ENCODE measurements at places on chromosomes 16 and 17.

- DNase-seq = no peak
These were observed 84.2 kb downstream of the TMC6 start for GRCh38 chr17:78044280-78044835.

GRCh38 chr17:67519801-67520251 is 142.7 kb downstream of the PITPNC1 start:
- no peak for DNase-seq

DNA sequence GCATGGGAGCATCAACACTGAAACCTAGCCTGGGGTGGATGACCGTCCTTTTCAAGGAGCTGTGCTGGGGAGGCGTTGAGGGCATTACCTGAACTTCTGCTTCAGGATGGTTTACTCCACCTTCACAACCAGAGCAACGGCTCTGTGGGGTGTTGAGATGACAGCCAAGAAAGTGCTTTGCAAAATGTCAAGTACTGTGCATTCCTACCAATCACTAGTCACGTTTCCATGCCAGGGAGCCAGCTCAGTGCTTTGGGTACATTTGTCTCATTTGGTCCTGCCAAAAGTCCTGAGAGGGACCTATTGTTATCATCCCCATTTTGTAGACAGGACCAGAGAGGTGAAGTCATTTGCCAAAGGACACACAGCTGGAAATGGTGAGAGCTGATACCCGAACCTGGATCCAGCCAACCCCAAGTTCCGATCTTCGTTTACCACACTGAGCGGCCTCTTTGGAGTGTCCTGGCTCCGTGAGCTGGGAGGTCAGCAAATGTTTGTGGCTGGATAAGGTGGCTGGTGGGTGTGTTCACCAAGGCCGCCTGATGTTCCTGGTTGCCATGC is 61.6 kb downstream of the IRF8 start:
- DNase-seq = no peak

DNA sequence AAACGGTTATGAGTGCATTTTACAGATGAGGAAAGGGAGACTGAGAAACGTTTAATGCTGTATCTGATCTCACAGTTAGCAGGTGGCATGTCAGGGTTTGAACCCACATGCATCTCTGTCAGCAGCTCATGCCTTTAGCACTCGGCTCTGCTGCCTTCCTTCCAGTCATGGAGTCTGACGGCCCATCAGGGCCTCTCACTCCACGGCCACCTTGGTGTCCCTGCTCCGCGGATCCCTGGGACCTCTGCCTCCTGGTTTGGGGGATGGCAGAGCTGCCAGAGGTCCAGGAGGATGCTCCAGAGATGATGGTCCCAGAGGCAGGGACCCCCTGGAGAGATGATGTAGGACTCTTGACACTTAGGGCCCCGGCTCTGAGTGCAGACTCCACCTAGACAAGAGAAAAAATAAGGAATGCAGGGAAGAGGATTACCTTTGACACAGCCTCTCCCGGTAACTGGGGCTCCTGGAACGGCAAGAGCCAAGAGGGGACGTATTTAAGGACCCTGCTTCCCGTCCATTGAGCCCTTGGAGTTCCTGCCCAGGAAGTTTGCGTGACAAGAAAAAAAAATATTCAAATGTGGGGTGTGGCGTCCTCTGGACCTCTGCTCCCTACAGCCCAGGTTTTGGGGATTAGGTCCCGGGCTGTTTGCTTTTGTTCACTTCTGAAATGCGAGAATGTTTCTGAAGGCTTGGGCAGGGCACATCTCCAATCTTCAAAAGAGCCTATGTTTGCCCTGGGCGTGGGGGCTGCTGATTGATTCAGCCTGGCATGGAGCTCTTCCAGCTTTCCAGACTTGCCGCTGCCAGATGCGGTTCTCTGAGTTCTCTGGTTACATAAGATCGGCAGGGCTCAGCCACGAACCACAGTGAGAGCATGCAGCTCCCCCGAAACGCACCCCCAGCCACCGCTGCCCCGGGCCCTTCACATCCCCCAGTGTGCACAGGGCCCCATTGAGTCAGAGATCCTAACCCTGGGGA is at the start of gene ALDH3A1:
TSS of gene ALDH3A1 (minus strand) at position 470 of the 978 bp plus-strand sequence. CDS start 3,169 bp downstream, outside the sequence.
- no peak for DNase-seq

GRCh38 chr17:36063786-36064541 is at the start of gene CCL18:
CCL18 (plus strand) TSS chr17:36064272; CDS start chr17:36064343, 71 bp downstream.
- no peak for DNase-seq

- DNase-seq = no peak
These were observed 127.3 kb upstream of the MON1B start for GRCh38 chr16:77063676-77064016.

- DNase-seq = no peak
These were observed 50.0 kb upstream of the CAPN15 start for GRCh38 chr16:477301-478157.

DNA sequence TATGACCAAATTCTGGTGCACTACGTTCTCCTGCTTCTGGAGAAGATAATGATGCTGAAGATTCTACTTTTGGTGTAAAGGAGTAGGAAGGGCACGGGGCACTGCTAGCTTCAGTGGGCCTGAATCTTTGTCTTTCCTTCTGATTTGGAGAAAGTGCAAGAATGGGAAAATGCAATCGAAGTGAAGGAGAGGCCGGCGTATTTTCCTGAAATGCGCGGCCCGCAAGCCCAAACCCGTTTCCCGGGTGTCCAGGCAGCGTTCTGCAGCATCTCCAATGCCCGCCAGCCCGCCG is 372 bp upstream of the NDE1 start:
- DNase-seq = no peak

GRCh38 chr16:8963010-8963820 is 491 bp downstream of the USP7 start:
- DNase-seq = no peak

DNA sequence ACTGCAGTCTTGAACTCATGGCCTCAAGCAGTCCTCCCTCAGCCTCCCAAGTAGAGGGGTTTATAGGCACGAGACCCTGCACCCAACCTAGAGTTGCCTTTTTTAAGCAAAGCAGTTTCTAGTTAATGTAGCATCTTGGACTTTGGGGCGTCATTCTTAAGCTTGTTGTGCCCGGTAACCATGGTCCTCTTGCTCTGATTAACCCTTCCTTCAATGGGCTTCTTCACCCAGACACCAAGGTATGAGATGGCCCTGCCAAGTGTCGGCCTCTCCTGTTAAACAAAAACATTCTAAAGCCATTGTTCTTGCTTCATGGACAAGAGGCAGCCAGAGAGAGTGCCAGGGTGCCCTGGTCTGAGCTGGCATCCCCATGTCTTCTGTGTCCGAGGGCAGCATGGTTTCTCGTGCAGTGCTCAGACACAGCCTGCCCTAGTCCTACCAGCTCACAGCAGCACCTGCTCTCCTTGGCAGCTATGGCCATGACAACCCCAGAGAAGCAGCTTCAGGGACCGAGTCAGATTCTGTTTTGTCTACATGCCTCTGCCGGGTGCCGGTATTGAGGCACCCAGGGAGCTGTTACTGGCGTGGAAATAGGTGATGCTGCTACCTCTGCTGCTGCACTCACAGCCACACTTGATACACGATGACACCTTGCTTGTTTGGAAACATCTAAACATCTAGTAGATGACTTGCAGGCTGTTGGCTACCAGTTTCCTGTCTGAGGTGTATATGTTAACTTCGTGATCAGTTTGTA is 3.3 kb downstream of the RPL13 start:
- DNase-seq = no peak

GRCh38 chr16:88208112-88208511 is 174.6 kb upstream of the ZNF469 start:
- no peak for DNase-seq

DNA sequence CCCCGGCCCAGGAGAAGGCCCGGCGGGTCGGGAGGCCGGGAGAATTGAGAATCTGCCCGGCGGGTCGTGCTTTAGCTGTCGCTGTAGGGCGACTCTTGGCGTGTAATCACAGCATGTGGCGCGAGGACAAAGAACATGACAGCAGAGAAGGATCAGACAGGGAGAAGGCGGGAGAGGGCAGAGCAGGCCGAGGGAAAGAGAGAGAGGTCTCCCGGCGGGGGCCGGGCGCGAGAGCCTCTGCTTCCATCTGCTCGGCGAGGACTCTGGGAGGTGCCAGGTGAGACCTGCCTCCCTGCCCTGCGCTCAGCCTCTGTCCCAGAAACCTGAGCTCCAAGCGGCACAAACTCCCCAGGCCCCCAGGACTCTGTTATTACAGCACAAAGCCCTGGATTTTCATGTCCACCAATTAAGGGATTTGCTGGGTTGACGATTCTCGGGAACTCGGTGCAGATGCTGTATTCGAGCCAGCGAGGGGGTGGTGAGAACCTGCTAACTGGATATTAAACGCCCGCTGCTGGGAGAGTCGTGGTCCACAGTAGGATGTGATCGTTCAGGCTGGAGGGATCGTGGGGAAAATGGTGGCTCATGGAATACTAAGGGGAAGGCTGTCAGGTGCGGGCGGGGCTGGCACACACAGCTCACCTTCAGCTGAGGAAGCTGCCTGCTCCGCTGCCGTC is 172.0 kb upstream of the CIBAR2 start:
- no peak for DNase-seq

GRCh38 chr16:49362230-49362629 is 11.4 kb upstream of the C16orf78 start:
- no peak for DNase-seq

- no peak for DNase-seq
These were observed 1.6 kb downstream of the HSD11B2 start for GRCh38 chr16:67432506-67432890.

GRCh38 chr17:31114956-31115555 is 20.3 kb downstream of the NF1 start:
- no peak for DNase-seq

DNA sequence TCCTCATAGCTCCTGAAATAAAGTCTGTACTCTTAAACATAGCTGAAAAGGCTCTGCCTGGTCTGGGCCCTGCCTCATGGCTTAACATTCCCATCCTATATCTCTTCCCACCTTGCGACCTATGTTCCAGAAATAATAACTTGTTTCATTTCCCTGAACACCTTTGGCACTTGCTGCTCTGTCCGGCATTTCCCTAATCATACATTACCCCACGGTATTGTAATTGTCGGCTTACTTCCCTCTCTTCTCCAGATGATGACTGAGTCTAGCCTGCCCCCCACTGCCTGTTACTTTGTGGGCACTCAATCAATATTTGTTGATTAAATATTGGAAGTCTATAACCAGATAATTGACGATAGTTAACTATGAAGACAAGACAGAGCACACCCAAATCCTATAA is 23.3 kb upstream of the SUPT4H1 start:
- DNase-seq = no peak

- no peak for DNase-seq
These were observed 233.4 kb upstream of the HS3ST3A1 start for GRCh38 chr17:13835151-13835550.

DNA sequence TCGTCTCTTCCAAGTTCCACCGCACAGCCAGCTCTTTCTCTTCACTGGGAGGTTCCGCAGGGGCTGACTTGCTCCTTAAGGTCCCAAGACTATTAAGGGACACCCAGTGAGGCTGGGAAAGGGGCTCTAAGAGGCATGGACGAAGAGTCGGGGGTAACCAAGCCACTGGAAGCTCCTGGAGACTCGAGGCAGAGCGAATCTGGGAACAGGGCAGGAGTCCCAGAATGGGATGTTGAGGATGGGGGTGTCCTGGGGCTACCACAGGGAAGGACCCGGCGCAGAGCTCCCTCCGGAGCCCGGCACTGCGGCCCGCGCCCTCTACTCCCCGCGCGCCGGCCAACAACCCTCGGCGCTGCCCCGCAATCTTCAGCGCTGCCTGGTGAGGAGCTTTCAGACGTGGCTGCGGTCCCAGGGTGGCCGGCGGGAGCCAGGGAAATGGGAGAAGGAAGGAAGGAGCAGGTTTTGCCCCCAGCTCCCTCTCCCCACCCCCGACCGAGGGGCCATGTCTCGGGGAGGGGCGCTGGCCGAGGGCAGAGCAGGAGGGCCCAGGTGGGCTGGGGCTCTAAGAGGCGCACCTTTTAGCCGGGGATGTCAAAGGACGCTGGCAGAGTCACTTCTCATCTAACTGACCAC is 581 bp downstream of the CHST5 start:
- no peak for DNase-seq

DNA sequence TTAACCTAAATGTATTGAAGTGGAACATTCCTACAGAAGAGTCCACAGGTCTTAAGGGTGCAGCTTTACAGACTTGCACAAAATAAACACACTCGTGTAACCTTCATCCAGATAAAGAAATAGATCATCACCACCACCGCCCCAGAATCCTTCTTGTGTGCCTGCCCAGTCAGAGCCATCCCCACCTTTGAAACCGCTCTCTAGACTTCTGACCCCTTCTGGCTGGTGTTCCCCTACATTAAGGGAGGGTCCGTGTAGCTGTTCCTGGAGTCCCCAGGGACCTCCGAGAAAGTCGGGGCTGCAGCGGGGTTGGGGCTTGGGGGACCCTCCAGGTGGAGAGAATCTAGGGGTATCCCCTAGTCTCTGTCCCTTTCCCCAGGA is 9.4 kb downstream of the TBX4 start:
- DNase-seq = no peak

GRCh38 chr16:2497116-2497630 is 16.6 kb upstream of the ATP6V0C start:
- no peak for DNase-seq

DNA sequence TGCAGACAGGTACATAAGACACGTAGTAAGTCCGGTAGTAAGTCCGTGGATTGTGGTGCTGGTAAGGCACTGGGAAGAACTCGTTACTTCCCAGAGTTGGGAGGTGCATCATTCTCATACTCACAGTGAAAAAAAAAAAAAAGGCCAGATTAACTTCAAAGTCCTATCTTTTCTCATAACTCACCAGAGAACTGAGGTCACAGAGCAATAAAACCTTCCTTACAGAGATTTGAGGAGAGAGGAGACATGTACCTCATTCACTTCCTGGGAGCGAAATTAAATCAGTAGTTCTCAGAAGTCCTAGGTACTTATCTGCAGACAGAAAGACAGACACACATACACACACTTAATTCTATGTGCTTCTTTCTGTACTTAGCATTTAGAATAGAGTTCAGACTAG is 22.5 kb downstream of the MPHOSPH6 start:
- DNase-seq = no peak

All from stimulated activated CD8-positive, alpha-beta memory T cell treated with anti-CD3 and anti-CD28 coated beads, Interleukin-4, amount 100 ng/mL, for 1 hour (primary cell).